ENCODE measurements at places on chromosomes 5 and 9.

DNA sequence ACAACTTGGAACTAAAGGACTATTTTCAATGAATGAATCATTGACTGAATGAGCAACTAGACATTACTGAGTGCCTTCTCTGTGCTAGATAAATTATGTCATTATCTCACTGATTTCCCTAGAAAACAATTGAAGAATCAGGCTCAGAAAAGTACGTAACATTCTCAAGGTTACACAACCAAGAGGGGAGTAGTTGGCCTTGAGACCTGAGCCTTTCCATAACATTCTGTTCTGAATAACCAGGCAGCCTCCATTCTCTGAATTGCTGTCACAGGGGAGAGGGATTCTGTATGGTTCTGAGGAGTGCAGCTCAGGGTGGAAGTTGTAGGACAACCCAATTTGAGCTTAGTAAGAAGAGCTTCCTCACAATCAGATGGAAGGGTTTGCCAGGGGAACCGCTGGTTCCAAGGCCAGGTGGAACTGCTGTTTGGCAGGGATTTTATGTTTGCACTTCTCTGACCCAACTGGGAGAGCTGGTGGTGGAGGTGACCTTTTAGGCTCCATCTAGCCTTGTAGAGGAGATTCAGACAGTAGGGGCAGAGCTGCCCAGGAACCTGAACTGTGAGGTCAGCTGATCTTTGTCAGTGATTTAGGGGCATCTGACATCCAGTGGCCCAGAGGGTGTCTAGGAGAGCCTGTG lies 16.3 kb downstream of the POLR1E start:
- H3K27ac ChIP-seq = no peak overlapping the region
- no peak for DNase-seq
- no peaks in the 10 kb centered on the region for H3K27me3 ChIP-seq
- H3K36me3 ChIP-seq = peaks cover 6% of the 10 kb centered on the region
- no peak overlapping the region for H3K4me3 ChIP-seq

GRCh38 chr5:52864371-52864770 lies 76.7 kb downstream of the ITGA1 start:
- no peak overlapping the region for H3K27ac ChIP-seq
- no peaks in the 10 kb centered on the region for H3K36me3 ChIP-seq
- H3K4me3 ChIP-seq = no peak overlapping the region
- H3K4me1 ChIP-seq = no peaks in the 10 kb centered on the region
- H3K27me3 ChIP-seq = no peaks in the 10 kb centered on the region

DNA sequence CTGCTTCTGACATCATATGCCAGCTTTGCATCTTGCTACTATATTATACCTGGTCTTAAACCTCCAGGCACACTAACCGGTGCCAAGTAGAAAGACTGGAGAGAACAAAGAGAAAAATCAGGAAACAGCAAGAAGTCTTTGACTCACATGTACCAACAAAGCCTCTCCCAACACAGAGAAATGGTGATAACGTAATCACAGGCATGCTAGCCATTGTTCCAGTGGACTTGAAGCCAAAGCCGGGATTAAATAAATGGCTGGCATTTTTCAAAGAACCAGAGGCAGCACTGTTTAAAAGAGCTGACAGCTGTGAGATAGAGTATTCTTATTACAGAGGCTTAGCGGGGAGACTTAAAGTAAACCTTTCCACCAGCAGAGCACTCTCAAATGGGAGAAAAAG lies 148.4 kb upstream of the NFIL3 start:
- H3K4me3 ChIP-seq = no peak overlapping the region
- H3K27ac ChIP-seq = no peak overlapping the region
- DNase-seq = peak; percentile 73
- no peaks in the 10 kb centered on the region for H3K27me3 ChIP-seq
- H3K36me3 ChIP-seq = no peaks in the 10 kb centered on the region

- peaks cover 26% of the 10 kb centered on the region for H3K4me1 ChIP-seq
- DNase-seq = no peak
- H3K27ac ChIP-seq = no peak overlapping the region
- no peaks in the 10 kb centered on the region for H3K27me3 ChIP-seq
Measured at GRCh38 chr5:44334622-44335021, 54.6 kb downstream of the FGF10 start.

- no peak overlapping the region for H3K27ac ChIP-seq
- H3K36me3 ChIP-seq = no peaks in the 10 kb centered on the region
- DNase-seq = no peak
- no peak overlapping the region for H3K4me3 ChIP-seq
Measured at GRCh38 chr9:26175264-26175663, 497.0 kb upstream of the TUSC1 start.

All from neural progenitor cell (in vitro differentiated cells).